Femur (tissue), 1 donor: ENCODE measurements at places on chromosomes 5 and 9.

DNA sequence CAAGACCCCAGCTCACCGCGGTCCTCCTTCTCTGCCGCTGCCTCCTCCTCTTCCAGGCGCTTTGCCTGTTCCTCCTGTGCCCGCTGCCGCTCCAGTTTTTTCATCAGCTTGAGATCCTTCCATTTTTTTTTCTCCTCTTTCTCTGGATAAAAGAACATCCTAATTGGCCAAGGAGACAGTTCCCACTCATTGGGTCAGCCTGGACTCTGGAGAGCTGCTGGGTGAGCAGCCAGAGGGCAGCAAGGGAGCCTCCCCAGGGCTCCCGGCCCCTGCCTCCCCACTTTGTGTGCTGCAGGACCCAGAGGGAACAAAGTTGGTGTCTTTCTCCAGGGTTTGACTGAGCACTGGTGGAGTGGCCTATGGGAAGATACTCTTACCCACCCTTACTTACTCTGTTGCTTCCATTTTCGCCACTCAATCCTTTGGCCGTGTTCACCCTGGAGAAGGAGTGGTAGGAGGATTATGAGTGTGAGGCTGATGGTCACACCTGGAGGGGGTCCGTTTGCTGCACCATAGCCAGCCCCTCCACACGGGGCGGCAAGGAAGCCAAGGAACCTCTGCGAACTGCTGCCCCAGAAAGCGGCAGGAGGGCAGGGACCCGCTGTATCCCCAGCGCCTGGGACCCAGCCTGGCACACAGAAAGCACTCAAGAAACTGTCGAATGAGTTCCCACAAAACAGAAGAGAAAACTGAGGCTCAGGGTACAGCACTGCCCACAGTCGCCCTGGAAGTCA, 708 bp downstream of the SPOUT1 start:
- DNase-seq: no peak

GRCh38 chr9:109574061-109574882, 76.2 kb upstream of the PTPN3 start:
- peak; percentile 35 for DNase-seq

DNA sequence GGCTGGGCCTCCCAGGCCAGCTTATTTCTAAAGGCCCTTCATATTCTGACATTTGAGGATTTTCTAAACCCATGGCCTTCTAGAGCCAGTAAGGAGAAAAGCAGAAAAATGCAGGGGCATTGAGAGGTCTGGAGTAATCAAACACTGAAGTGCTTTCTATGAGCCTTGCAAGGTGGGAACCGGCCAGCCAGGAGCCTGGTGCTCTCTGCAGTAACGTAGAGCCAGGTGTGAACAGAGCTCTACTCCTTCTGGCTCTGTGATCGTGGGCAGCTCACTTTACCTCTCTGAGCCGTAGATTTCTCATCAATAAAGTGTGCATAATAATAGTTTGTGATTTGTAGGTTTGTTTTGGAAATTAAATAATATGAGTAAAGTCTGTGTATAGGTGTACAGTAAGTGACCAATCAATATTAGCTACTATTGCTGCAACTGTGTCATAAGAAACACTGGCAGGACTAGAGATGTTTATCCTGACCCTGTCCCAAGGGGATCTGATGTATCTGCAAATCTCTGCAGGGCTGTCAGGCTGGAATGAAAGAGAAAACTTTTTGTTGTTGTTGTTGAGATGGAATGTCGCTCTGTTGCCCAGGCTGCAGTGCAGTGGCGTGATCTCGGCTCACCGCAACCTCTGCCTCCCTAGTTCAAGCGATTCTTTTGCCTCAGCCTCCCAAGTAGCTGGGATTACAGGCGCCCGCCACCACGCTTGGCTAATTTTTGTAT, 2.7 kb downstream of the SYNPO start:
- no peak for DNase-seq

DNA sequence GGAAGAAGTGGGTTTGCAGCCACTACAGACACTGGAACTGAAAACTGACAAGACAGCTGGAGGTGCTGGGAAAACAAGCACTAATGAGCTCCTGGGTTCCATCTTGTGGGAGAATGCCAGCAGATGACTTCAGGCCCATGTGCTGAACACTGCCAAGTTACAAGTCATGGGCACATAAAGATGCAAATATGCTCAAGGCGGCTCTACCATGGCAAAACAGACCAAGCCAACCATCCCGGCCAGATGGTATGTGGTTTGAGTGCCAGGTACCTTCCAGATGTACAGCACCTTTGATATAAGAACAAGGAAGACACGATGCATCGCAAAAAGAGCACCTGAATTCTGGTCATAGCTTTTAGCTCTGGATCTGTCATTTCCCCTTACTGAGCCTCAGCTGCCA, 19.9 kb downstream of the TNFSF8 start:
- DNase-seq: no peak

- DNase-seq: no peak
Observed at GRCh38 chr5:2680979-2681378, 70.5 kb downstream of the IRX2 start.

DNA sequence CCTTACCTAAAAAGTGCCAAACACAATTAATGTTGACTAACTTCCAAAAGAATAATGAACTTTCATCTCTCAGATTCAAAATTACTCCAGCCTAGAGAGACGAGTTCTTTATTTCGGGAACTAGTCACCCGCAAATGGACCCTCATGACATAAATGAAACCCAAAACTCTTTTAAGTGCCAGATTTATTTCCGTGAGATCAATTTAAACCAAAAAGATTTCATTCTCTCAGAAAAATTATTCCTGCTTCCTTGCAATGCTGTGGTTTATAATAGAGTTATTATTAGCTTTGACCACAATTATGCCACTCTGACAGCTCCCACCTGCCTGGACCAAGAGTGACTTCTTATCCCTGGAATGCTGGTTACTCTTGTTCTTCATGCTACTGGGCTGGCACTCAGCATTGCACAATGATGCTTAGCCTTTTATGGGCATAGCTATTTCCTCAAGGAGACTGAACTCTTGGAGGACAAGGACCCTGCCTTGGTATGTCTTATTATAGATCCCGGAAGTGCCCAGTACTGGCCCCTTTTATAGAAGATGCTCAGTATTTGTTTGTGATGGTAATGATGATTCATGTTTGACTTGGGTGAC, 183.5 kb downstream of the SNX18 start:
- DNase-seq: peak; percentile 40

GRCh38 chr9:134224567-134225093, 60.3 kb upstream of the RNU6ATAC start:
- no peak for DNase-seq

DNA sequence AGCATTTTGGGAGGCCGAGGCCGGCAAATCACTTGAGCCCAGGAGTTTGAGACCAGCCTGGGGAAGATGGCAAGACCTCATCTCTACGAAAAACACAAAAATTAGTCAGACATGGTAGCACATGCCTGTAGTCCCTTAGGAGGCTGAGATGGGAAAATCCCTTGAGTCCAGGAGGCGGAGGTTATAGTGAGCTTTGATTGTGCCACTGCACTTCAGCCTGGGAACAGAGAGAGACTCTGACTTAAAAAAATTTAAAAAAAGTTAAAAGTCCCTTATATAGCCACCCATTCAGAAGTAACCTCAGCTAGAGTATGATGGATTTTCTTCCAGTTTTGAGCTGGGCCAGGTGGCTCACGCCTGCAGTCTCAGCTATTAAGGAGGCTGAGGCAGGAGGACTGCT, 72.4 kb downstream of the UGCG start:
- DNase-seq: no peak

- DNase-seq: no peak
Observed at GRCh38 chr9:89533411-89534095, 35.6 kb upstream of the SEMA4D start.

DNA sequence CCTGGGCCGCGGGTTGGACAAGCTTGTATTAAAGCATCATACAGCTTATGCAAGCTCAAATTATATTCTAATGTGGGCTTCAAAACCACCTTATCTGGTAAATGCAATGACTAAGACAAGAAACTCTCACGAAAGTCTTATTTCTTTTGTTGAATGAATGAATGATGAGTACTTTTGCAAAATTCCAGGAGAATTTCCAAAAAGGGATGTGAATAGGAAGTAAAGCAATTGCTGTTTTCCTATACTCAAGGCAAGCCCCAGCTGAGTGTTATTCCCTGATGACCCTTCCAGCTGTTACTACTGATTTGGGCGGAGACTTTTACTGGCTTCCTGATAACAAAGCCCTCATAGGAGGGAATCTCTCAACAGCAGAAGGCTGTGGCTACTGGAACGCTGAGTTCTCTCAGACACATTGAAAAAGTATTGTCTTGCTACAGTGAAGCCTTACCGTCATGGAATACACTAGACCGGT, 162.8 kb downstream of the SREK1 start:
- DNase-seq: no peak
